ENCODE measurements at places on chromosomes 1 and 21. TPM values are rescaled to one million over a fixed set of nuclear protein-coding genes. Genes with fewer than 3 reads are reported as not detected.

The PLPPR5 gene
- total RNA-seq: not detected

The KLF17 gene
- total RNA-seq: not detected

The CFAP298 gene
- total RNA-seq: 0.87 TPM

DNA sequence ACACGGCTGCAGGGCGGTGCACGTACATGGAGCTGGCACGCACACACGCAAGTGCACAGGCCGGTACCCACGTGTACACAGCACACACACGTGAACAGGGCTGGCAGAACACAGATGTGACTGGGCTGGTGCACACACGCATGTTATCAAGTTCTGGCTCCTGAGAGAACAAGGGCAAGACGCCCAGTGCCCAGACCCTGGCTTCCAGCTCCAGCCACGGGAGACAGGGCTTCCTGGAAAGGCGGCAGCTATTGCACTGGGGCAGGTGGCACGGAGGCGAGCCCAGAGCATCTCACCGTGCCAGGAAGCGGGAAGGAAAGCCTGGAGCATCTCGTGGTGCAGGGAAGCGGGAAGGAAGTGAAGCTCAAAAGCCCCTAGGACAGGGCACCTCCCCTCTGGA lies 5.9 kb downstream of the SDF4 start:
- H3K4me3 ChIP-seq: no peak overlapping the region
- peaks cover 50% of the 10 kb centered on the region for H3K4me1 ChIP-seq
- no peak for DNase-seq

DNA sequence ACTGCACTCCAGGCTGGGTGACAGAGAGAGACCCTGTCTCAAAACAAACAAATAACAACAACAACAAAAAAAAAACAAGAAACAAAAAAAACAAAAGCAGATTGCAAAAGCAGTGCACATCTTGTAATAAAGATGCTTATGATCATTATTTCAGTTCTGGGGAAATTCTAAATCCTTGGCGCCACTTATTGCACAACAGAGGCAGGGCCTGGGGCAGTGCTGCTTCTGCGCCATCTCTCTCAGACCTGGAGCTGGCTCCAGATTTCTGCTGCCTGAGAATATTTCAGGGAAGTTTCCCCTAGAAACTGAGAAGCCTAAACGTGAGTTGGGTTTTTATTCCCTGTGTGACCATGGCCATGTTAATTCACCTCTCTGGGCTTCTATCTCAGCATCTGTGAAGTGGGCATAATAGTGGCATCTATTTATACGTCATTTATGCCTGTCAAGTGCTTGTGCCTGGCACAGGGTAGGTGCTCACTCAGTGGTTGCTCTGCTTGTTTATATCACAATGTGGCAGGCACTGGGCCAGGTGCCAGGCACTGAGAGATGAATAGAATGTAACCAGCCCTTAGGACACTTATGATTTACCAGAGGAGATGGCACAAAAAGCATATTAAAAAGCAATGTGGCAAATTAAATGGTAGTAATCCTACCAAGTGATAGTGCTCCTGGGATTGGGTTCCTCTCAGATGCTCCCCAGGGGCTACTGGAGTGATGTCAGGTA lies 67.9 kb downstream of the MDM4 start:
- H3K4me3 ChIP-seq: no peak overlapping the region
- H3K36me3 ChIP-seq: no peaks in the 10 kb centered on the region
- no peaks in the 10 kb centered on the region for H3K27me3 ChIP-seq
- DNase-seq: no peak
- no peak overlapping the region for H3K27ac ChIP-seq
- no peaks in the 10 kb centered on the region for H3K4me1 ChIP-seq

DNA sequence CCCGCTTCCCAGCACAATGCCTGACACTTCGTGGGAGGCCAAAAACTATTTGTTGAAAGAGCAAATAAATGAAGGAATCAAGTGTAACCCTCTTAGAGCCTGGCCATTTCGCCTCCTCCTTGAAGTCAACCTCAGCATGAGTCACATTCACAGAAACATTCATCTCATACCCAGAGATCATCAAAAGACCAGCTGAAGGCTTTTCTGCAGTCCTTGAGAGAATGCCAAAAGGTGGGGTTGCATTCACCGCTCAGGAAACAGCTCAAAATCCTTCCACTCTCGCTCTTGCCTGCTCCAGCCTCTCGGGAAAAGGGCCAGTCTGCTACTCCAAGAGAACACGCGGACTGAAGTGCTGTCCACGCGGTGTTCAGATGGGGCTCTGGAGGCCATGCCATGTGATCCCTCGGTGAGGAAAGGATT lies 90.0 kb downstream of the VWA5B1 start:
- no peaks in the 10 kb centered on the region for H3K36me3 ChIP-seq
- peaks cover 28% of the 10 kb centered on the region for H3K27me3 ChIP-seq
- H3K4me1 ChIP-seq: no peaks in the 10 kb centered on the region
- no peak overlapping the region for H3K4me3 ChIP-seq

DNA sequence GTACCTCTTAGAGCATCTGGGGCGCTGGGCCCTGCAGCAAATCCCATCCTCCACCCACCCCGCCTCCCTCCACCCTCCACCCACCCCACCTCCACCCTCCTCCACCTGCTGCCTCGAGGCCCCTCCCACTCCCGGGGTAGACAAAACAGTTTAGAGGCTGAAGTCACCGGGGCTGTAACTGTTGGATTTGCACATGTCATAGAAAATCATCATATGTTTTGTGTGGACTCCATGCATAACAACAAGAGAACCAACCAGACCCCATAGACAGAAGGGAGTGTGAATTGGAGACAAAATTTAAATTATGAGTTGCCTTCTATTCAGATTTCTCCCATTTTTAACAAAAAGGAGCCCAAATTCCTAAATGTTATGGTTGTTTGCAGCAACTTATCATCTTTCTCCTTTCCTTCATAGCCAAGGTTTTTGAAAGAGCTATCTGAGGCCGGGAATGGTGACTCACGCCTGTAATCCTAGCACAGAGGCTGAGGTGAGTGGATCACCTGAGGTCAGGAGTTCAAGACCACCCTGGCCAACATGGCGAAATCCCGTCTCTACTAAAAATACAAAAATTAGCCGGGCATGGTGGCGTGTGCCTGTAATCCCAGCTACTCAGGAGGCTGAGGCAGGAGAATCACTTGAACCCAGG lies 28.2 kb upstream of the LGALS8 start:
- no peaks in the 10 kb centered on the region for H3K36me3 ChIP-seq
- no peak overlapping the region for H3K4me3 ChIP-seq
- DNase-seq: peak; percentile 28
- H3K27ac ChIP-seq: no peak overlapping the region

DNA sequence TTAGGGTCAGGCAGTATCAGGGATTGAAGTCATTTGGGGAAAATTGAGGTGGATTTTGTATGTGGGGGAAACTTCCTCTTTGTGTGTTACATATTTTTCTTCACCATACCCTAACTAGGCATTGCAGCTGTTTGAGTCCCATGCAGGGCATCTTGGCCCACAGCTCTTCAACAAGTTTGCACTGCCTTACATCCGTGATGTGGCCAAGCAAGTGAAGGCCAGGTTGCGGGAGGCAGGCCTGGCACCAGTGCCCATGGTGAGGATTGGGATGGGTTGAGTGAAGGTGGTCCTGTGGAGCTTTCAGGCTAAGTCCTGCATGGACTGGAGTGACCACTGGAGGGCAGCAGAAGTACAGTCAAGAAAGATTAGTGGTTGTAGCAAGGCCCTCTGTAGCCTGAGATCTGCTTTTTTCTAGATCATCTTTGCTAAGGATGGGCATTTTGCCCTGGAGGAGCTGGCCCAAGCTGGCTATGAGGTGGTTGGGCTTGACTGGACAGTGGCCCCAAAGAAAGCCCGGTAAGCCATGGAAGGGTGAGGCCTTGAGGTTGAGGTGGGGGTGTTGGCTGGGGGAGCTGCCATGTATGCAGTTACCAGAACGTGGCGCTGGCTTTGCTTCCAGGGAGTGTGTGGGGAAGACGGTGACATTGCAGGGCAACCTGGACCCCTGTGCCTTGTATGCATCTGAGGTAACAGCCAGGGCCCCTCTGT lies 2.4 kb downstream of the UROD start:
- no peaks in the 10 kb centered on the region for H3K27me3 ChIP-seq
- no peak overlapping the region for H3K27ac ChIP-seq
- DNase-seq: peak; percentile 81
- H3K36me3 ChIP-seq: peaks cover 26% of the 10 kb centered on the region

- H3K27me3 ChIP-seq: no peaks in the 10 kb centered on the region
- H3K4me3 ChIP-seq: no peak overlapping the region
- peaks cover 80% of the 10 kb centered on the region for H3K36me3 ChIP-seq
These were observed 33.9 kb upstream of the ASPM start for GRCh38 chr1:197180252-197180878.

GRCh38 chr1:63984257-63984929 lies 210.6 kb downstream of the ROR1 start:
- DNase-seq: no peak
- H3K4me3 ChIP-seq: no peak overlapping the region
- H3K4me1 ChIP-seq: peaks cover 48% of the 10 kb centered on the region
- H3K27me3 ChIP-seq: no peaks in the 10 kb centered on the region
- H3K36me3 ChIP-seq: no peaks in the 10 kb centered on the region
- H3K27ac ChIP-seq: peak overlapping the region; percentile 62

DNA sequence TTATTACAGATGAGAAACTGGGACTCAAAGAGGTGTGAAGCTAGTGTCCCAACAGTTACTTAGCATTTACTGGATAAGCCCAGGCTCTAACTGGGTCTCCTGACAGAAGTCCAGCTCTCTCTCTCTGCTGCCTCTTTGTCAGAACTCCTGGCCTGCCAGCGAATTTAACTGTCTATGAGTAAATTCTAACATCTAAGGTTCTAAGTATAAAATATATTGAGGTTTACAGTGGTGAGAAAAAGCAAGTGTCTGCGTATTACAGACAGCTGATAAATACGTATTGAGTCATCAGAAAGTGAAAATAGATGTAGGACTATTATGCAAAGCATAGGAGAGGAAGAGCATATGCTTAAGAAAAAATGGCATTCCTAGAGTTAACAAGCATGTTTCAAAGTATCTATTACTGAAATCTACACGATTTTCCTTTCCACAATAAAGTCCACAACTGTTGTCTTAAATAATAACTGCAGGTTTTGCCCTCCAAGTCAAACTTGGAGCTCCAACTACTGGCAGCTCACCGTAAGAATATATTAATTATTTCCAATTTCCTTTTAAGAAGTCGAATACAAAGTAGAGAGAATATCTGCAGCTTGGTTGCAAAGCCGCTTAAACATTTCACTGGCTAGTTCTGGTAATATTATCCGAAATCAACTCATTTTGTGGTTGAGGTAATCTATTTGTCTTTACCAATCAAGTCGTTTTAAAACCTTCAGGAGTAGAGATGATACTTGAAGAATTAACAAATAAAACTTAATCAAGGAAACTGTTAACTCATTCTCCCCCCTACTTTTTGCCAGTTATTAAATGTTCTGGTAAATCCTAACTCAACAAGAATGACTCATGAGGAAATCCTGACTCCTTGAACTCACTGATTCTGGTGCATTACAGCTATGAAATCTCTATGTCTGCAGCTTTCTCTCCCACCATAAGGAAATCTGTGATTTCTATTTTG lies 1.4 kb upstream of the RGS2 start:
- peak overlapping the region; percentile 95 for H3K27ac ChIP-seq
- H3K4me3 ChIP-seq: peak overlapping the region; percentile 69
- no peaks in the 10 kb centered on the region for H3K27me3 ChIP-seq
- peaks cover 49% of the 10 kb centered on the region for H3K4me1 ChIP-seq
- DNase-seq: peak; percentile 45

- H3K27me3 ChIP-seq: no peaks in the 10 kb centered on the region
- DNase-seq: no peak
- no peak overlapping the region for H3K27ac ChIP-seq
- H3K4me1 ChIP-seq: no peaks in the 10 kb centered on the region
- no peak overlapping the region for H3K4me3 ChIP-seq
These were observed 208.2 kb downstream of the BACH1 start for GRCh38 chr21:29506947-29507346.

DNA sequence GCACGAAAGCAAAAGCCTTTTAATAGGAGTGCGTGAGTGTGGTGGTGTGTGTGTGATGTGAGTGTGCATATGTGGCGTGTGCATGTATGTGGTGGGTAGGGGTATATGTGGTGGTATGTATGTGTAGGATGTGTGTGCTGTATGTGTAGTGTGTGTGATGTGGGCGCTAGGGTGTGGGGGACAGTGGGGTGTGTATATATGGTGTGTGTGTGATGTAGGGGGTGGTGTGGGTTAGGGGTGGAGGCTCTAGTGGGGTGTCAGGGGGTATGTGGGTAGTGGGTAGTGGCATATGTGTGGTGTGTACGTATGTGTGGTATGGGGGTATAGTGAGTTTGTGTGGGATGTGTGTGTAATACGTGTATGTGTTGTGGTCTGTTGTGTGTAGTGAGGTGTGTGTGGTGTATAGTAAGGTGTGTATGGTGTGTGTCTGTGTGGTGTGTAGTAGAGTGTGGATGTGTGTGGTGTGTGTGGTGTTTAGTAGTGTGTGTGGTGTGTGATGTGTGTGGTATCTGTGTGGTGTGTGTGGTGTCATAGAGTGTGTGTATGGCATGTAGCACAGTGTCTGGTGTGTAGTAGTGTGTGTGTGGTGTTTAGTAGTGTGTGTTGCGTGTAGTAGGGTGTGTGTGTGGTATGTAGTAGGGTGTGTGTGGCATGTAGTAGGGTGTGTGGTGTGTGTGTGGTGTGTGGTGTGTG lies 86.0 kb downstream of the SYT2 start:
- H3K27me3 ChIP-seq: no peaks in the 10 kb centered on the region
- H3K4me3 ChIP-seq: no peak overlapping the region
- DNase-seq: no peak
- peaks cover 35% of the 10 kb centered on the region for H3K4me1 ChIP-seq
- H3K36me3 ChIP-seq: no peaks in the 10 kb centered on the region

DNA sequence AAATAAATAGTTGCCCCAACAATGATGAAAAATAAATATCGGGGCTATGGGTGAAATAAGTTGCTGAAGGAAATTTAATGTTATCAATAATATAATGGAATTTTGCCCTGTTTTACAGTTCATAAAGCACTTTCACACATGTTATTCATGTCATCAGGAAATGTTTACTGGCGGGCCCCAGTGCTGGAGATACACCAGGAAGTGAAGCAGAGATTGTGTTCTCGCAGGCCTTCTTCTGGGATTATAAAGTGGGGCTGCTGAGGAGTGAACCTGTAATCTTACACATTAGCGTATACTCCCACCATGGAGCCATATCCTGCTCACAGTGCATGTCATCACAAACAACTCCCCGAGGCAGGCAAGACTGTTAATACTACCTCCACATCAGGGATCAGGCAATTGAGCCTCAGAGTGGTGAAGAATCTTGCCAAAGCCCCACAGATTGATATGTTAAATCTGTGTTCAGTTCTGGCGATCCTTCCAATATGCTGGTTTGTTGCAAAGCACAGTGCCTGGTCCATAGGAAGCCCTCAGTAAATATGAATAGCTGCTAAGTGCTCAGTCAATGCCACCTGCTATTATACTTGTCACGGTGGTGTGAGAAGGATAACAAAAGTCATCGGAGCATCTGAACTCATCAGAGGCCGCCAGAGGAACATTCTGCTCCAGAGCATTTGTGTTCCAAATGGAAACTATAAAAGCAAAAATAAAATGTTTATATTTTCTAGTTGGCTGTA lies 104.4 kb upstream of the UBE2U start:
- no peak overlapping the region for H3K4me3 ChIP-seq
- no peak for DNase-seq
- no peaks in the 10 kb centered on the region for H3K36me3 ChIP-seq
- H3K27ac ChIP-seq: no peak overlapping the region
- no peaks in the 10 kb centered on the region for H3K4me1 ChIP-seq
